GM23248 (cell line): ENCODE measurements at places on chromosomes 6 and 20. TPM values are rescaled to one million over a fixed set of nuclear protein-coding genes. Genes with fewer than 3 reads are reported as not detected.

The KCNK17 gene
- total RNA-seq, result not detected in 2 replicates

The PIM1 gene
- total RNA-seq, result 12.6 and 15.5 TPM in 2 replicates

The PHACTR1 gene
- 0.25 and 3.2 TPM in 2 replicates for total RNA-seq

The MUC22 gene
- not detected in 2 replicates for total RNA-seq

The CD93 gene
- not detected in 2 replicates for total RNA-seq

The TRIM10 gene
- 0.11 TPM in 1 of 2 replicates, not detected in the other for total RNA-seq

The SIRPA gene
- 73.5 and 93.3 TPM in 2 replicates for total RNA-seq

The ARFGEF3 gene
- total RNA-seq, result 0.11 and 0.13 TPM in 2 replicates

The SYNDIG1 gene
- 1.1 and 2.6 TPM in 2 replicates for total RNA-seq

The LAMA2 gene
- 31.1 and 33.6 TPM in 2 replicates for total RNA-seq

The EBF4 gene
- 0.76 TPM in 1 of 2 replicates, not detected in the other for total RNA-seq

The RGS17 gene
- 0.25 and 1.1 TPM in 2 replicates for total RNA-seq

The TOX2 gene
- total RNA-seq, result 0.97 and 4.3 TPM in 2 replicates

The WFDC12 gene
- total RNA-seq, result not detected in 2 replicates

The CPNE5 gene
- total RNA-seq, result 0.63 TPM in 1 of 2 replicates, not detected in the other

The CLVS2 gene
- not detected in 2 replicates for total RNA-seq

The KCNK5 gene
- total RNA-seq, result not detected in 2 replicates

The CTCFL gene
- total RNA-seq, result not detected in 2 replicates

The KCNK16 gene
- not detected in 2 replicates for total RNA-seq

The HTR1B gene
- total RNA-seq, result not detected in 2 replicates

The HLA-F gene
- 0.13 and 0.43 TPM in 2 replicates for total RNA-seq

The SLC12A5 gene
- not detected in 2 replicates for total RNA-seq

The PRSS35 gene
- total RNA-seq, result not detected in 2 replicates

The GTSF1L gene
- total RNA-seq, result not detected in 2 replicates

The IPCEF1 gene
- total RNA-seq, result not detected in 2 replicates

The BEND6 gene
- total RNA-seq, result 20.6 and 24.6 TPM in 2 replicates

The ANKRD6 gene
- 1.0 and 12.4 TPM in 2 replicates for total RNA-seq

The ISM1 gene
- total RNA-seq, result not detected in 2 replicates

The BMP2 gene
- total RNA-seq, result 0.38 and 0.76 TPM in 2 replicates

The LTB gene
- not detected in 2 replicates for total RNA-seq

The RAD21L1 gene
- total RNA-seq, result not detected in 2 replicates

The PLN gene
- not detected in 2 replicates for total RNA-seq

The PRDM13 gene
- not detected in 2 replicates for total RNA-seq

The TP53INP2 gene
- total RNA-seq, result 2.4 and 3.9 TPM in 2 replicates

The AP5S1 gene
- total RNA-seq, result 24.8 and 25.0 TPM in 2 replicates

The AURKA gene
- total RNA-seq, result 69.8 and 70.8 TPM in 2 replicates

The HFE gene
- total RNA-seq, result 10.8 and 13.2 TPM in 2 replicates

The HLA-DRB1 gene
- not detected in 2 replicates for total RNA-seq

The TBXT gene
- not detected in 2 replicates for total RNA-seq

The RIPPLY2 gene
- total RNA-seq, result not detected in 2 replicates

The COL19A1 gene
- total RNA-seq, result not detected in 2 replicates

The CRISP1 gene
- total RNA-seq, result not detected in 2 replicates

The FOXQ1 gene
- under 0.01 TPM in 1 of 2 replicates, not detected in the other for total RNA-seq

The OR2W1 gene
- not detected in 2 replicates for total RNA-seq

The TDRD6 gene
- not detected in 2 replicates for total RNA-seq

The UST gene
- total RNA-seq, result 23.1 and 23.3 TPM in 2 replicates

The PACSIN1 gene
- not detected in 2 replicates for total RNA-seq

The EXOC2 gene
- total RNA-seq, result 23.0 and 32.9 TPM in 2 replicates

The DLL1 gene
- 0.38 and 0.86 TPM in 2 replicates for total RNA-seq

The FERMT1 gene
- total RNA-seq, result 4.1 and 4.2 TPM in 2 replicates

The CYP39A1 gene
- total RNA-seq, result 0.38 TPM in 1 of 2 replicates, not detected in the other

The C6orf52 gene
- not detected in 2 replicates for total RNA-seq

The CALHM6 gene
- total RNA-seq, result not detected in 2 replicates

The CAGE1 gene
- not detected in 2 replicates for total RNA-seq

The PROKR2 gene
- total RNA-seq, result not detected in 2 replicates

The DNMT3B gene
- 1.5 and 2.0 TPM in 2 replicates for total RNA-seq

The PROCR gene
- total RNA-seq, result 34.4 and 44.3 TPM in 2 replicates
